ENCODE measurements at places on chromosomes 6 and 20.
A peak's percentile ranks its signal among the peaks of the same experiment; 100 is the strongest.

GRCh38 chr6:85971238-85971637, 328.6 kb upstream of the SYNCRIP start:
- DNase-seq = no peak

GRCh38 chr6:14804785-14805210, 441.1 kb upstream of the JARID2 start:
- peak; percentile 96 for DNase-seq

DNA sequence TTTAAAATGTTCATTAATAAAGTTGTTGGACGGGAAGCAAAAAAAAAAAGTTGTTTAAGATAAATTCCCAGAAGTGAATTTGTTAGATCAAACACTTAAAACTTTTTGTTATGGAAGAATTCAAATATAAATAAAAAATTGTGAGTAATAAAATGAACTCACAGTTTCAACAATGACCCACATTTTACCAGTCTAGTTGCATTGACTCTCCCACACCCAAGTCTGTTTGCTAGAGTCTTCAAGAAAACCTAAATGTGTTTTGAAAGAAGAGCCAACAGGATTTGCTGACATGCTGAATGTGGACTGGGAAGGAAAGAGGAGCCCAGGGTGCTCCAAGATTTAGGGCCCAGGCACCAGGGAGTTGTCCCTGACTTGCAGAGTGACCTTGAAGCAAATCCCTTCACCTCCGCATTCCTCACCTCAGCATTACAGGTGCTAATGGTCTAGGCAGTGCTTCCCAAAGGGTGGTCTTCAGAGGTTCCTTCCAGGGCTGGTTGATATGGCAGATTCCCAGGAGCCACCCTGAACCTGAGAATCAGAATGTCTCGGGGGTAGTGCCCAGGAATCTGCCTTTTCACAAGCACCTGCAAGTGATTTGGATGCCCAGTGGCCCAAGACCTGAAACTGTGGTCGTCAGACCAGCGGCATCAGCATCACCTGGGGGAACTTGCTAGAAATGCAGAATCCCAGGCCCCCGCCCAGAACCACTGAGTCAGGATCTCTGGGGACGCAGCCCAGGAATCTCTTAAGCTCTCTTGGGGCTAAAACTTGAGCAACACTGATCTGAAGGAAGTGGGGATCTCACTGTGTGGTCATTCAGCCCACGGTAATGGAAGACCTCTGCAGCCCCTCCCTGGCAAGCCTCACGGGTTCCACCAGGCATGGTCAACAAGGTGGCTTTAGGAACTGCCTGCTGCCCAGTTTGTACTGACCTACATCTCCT, 31.1 kb downstream of the POFUT1 start:
- no peak for DNase-seq

DNA sequence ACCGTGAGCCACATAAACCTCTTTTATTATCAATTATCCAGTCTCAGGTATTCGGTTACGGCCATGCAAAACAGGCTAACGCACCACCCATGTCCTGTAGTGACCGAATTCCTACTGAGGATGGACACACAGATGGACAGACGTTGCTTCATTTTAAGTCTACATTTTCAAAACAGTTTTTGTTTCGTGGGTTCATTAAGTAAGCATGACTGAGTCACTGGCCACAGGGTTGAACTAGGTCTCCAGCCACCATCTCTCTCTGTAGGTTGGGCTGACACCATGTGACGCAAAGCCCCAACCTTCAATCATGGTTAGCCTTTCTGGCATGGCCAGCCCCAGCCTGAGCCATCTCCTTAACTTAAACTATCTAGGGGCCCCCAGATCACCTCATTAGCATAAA, 110.0 kb upstream of the SLC22A23 start:
- no peak for DNase-seq

DNA sequence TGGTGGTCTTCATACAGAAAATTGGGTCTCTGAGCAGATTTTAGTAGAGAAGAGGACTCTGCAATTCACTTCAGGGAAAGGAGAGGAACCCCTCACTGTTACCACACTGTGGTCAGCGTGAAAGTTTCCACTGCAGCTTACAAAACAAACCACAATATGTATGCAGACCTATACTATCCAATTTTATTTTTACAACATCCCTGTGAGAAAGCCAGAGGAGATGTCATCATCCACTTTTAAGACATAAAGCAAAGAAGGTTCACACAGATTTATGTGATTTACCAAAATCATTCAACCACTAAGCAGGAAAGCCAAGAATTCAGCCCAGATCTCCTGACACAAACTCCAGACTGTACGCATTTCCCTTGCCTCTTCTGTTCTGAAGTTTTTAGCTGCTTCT, 442.4 kb downstream of the FRK start:
- DNase-seq = no peak

- no peak for DNase-seq
Measured at GRCh38 chr20:62019144-62019805, 46.4 kb downstream of the TAF4 start.

DNA sequence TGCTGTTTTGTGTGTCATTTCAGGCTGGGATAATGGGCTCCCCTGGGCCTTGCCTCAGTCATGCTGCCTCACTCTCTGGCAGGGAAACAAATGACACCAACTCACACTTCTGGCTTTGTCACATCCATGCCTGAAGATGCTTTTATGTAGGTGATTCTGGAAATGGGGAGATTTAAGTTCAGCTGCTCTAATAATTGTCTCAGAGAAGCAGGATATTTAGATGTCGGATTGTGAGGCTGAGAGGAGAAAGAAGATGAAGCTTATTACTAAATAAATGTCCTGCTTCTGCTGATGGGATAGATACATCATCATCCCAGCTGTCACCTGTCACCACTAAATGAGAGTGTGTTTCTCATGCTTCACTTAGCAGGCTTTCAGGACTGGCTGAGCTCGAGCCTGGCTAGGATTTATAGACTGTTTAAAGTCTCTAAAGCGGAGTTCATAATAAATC, 480.2 kb upstream of the SPTLC3 start:
- no peak for DNase-seq

- DNase-seq = no peak
Measured at GRCh38 chr6:129197154-129197553, 314.2 kb downstream of the LAMA2 start.

- DNase-seq = no peak
Measured at GRCh38 chr6:21494505-21494904, 99.0 kb upstream of the SOX4 start.

DNA sequence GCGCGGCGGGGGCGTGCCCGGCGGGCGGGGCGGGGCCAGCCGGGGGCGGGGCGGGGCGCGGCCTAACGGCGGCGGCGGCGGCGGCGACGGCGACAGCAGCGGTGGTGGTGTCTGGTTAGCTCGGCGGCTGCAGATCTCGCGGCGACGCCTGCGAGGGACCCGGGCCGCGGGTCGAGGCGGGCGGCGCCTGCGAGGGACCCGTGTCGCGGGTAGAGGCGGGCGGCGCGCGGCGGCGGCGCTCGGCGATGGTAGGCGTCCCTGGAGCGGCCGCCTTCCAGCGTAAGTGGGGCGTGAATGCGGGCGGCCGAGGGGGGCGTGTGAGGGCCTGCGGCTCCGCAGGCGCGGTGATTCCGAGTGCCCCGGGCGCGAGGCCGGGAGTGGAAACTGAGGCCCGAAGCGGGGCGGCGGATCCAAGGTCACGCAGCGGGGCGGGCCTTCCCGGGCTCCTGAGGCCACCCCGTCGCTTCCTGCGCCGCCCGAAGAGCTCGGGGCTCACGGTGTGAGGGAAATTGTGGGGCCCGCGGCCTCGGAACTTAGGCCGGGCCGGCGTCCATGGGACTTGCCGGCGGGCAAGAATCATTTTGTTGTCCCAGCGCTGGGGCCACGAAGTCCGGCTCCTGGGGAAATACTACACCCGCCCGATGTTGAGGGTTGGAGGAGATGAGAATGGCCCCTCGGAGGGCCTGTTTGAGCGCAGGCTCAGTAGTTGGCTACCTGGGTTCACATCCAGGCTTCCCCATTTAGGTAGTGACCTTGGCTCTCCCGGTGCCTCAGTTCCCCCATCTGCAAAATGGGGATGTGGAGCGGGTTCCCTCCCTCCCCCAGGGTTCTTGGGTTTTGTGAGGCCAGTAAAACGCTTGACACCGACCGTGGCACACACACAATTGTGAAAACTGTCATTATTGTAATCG, at the start of gene CBFA2T2:
Gene CBFA2T2, plus strand, starts transcription at position 74 of the 911 bp plus-strand sequence. Its CDS starts 172 bp downstream, at position 246.
- DNase-seq = no peak
